ENCODE measurements at places on chromosomes 3 and 15.

GRCh38 chr3:39651993-39652739, 157.2 kb upstream of the MYRIP start:
- no peak for DNase-seq

DNA sequence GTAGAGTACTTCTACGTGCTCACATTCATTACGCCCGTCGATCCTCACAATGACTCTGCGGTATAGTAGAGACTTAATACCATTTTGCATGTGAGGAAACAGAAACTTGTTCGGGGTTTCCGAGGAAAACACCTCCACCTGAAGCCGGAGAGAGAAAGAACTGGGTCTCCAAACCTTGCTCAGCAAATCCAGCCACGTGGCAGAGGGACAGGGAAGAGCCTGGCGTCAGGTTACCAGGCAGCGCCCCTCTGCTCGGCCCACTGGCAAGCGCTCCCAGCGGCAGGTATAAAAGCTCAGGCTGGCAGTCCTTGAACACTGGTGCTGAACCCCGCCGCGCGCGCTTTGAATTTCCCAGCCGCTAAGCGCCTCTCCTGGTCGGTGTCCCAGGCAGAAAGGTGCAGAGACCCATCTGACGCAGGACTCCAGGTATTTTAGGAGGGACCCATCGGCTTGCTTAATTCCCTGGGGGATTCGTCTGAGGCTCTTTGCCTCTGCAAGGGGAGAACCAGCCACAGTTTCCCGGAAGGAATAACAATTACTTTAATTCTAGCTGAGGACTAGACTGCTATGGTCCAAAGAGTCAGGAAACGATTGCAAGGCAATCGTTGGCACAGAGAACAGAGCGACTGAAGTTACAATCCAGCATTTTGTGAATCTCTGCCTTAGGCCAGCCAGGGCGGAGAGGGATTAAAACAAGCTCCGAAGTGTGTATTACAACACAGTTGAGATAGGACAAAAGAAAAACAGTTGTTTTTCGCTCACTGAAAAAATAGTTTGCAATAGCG, at the start of gene C2CD4A:
C2CD4A (plus strand) TSS at position 315 of the 785 bp plus-strand sequence. CDS start 637 bp downstream, outside the sequence.
- no peak for DNase-seq

GRCh38 chr15:93366387-93367100, 277.5 kb upstream of the RGMA start:
- no peak for DNase-seq

DNA sequence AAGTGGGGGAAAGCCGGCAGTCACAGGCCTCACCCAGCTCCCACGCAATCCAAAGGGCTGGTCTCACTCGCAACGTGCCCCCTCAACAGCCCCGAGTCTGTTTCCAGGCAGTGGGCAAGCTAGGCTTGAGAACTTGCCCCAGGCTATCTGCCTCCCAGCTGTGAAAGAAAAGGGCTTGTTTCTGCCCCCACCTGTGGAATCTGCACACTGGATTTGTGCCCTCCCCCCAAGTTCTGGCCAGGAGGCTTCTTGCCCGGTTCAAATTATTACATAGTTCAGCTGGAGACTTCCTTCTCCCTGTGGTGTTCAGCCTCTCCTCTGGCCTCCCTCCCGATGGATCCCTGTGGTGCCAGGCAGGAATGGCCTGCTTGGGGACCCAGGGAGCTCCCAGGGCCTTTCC, 283.9 kb upstream of the LYSMD4 start:
- DNase-seq = no peak

DNA sequence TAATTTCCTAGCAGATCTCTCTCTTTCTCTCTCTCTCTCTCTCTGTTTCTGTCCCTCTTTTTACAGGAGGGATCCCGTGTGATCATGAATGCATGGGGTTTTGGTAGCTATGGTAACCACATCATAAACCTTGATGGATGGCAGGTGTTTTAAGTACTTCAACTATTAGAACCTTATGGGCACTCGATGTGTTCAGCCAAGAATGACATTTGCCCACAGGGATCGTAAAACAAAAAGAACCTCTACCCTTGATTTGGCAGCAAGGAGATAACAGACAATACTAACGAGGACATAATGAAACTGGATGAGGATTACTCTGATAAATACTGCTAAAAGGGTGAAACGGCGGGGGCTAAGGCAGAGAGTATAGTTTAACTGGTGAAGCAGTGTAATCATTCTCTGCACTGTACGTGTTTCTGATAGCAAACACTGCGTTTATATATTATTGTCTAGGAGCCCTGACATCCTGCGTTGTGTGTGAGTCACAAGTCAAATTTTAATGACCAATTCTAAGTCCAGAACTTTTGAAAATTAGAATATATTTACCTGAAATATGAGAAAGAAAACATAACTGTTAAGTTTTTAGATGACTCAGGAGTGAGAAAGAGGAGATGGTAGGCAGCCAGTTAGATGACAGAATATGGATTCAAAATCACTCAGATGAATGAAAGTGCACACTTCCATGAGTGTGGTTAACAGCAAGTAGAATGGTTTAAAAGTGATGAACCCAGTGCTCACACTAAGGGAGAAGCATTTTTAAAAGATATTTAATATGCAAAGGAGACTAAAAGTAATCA, 80.3 kb downstream of the OTOL1 start:
- no peak for DNase-seq

GRCh38 chr3:104831071-104831470, 535.6 kb upstream of the ALCAM start:
- no peak for DNase-seq

DNA sequence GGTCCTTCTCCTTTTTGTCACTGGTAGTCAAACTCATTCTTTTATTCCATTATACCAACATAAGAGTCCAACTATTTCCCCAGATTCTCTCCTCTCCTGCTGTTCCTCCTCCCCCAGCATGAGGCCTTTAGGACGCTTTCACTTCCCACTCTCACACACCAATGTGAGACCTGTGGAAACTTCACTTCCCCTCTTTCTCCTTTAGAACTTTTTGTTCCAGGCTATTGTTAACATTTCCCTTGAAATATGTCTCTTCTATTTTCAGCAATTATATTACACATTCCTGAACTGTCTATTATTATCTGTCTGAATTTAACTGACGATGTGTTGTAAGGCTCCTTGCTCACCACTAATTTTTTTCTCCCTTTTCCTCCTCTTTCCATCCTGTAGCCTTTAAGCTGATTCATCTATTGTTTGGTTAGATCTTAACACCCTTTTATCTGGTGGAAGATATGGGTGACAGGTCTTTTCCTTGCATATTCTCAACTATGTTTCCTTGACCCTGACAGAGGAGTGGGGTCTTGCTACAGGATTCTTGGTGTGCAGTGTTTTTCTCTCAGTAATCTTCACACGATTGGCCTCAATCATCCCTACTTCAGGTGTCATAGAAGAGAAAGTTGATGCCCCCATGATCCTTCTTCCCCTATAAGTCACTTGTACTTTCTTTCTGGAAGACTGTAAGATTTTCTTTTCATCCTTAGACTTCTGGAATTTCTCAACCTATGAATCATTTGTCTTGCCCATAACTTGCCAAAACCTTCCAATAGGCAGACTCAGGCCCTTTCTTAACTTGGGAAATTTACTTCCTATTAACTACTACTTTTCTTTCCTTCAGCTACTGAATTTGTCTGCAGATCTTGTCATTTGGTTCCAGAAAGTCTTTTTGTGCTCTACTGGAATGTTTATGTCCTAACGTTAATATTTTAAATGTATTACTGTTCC, 5.9 kb downstream of the CYP19A1 start:
- no peak for DNase-seq

- no peak for DNase-seq
Observed at GRCh38 chr15:89321521-89322410, 12.9 kb downstream of the POLG start.

DNA sequence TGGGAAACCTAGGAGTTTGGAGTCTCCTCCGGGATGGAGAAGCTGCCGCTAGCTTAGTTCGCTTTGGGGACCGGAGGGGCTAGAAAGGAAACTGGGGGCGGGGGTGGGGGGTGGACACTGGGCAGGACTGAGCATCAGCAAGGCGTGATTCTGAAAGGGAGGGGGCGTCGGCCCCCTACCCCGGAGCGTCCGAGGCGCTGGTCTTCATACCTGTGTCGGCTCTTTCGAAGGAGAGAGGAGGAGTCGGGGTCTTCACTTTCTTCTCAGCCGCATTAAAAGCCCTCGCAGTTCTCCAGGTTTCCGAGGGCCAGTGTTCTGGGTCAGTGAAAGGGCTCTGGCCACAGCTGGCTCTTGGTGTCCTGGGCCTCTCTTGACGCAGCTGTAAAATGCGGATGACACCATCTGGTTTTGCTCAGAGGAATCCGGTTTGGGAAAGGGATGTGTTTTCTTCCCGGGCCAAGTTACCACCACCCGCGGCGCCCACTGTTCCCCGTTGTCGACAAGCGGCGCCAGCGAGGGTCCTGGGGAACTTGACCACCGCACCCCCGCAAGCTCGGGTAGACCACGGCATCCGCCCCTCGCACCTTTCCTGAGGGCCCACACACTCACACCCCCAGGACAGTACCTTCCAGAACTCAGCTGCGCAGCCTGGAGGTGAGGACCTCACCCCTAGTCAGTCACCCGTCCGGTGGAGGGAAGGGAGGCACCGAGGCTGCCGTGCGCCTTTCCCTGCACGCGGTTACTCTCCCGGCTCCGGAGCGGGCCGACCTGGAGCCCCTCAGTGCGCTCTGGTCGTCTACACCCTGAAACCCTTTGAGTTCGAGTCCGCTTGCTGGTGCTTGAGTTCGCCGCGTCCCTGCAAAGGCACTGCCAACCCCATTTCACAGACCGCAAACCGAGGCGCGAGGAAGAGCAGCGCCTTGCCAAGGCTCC, 660 bp downstream of the CCK start:
- DNase-seq = no peak

DNA sequence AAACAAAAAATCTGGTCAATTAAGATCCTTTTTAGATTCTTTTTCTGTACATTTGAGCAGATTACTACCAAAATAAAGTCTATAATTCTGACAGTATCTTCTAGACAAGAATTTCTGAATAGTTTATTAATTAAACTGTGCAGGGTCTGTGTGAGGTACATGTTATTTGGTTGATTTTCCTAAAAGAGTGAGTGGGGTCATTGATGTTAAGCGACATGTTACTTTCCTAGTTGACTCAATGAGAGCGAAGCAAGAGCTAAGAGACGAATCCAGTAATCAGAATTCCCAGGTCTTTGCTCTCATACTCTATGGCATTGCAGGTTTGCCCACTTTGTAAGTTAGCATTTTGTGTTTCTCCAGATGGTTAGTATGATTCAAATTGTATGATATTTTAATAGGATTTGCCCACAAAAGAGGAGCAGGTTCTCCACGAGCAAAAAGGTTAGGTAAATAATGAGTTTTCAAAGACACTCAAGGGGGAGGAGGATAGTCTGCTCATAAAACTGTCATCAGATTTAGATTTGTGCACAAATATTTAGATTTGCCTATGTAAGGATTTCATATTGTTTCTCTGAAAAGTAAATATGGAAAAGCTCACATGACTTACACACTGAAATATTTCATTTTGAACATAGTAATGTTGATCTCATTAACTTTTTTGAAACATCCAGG, 217.2 kb upstream of the CGNL1 start:
- no peak for DNase-seq

DNA sequence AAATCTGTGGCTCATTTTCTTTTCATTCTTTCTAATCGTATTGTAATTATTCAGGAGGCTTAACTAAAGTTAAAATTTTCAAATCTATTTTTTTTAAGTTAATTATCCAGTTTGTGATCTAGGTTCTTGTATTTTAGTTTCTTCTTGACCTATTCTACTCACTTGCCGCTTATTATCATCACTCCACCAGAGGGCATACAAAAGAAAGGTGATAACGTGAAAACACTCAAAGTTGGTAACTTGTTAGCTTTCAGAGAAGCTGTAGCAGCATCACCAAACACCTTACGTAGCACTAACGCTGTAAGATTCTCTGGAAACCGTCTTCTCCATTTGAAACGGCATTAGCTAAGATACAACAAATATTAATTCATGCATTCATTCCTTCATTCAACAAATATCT, 4.8 kb downstream of the GNB4 start:
- DNase-seq = no peak

DNA sequence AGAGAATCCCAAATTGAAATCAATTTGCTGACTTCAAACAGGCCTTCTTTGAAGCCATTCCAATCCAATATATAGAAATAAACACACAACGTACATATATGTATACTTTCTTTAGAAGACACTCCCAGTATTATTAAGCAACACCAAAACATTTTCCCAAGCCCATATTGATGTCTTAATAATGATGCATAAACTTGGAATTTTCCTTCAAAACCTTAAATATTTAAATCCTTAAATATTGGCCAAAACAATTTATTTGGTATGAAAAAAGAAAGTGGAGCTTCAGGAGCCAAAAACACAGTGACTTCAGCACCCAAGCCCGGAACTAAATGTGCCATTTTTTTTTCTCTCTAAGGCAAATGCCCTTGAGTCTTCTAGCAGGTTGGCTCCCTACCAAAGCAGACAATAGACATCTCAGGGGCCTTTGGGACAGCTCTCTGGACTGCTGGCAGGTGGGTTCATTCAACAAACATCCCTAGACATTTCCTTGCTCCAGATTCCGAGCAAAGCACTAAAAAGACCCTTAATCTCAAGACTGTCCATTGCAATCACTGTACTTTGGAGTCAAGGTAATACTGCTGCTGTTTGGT, 384.7 kb downstream of the NTRK3 start:
- DNase-seq = no peak

GRCh38 chr15:82699726-82700125, 9.9 kb downstream of the AP3B2 start:
- DNase-seq = no peak

DNA sequence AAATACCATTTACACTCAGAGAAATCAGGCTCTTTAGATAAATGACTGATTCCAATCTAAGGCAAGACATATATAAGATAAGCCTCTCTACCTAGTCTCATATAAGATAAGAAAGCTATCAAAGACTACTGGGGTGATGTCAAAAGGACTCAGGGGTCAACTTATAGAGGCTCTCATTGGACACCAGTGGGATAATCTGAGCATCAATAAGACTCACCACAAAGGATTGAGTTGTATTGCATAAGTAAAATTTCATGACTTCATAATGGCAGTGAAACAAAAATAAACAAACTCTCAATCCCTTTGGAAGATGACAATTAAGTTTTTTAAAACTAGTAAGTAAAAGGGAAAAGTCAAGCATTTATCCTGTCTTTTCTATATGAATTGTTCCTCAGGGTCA, 317.8 kb downstream of the SHQ1 start:
- no peak for DNase-seq

- no peak for DNase-seq
Observed at GRCh38 chr3:155682426-155683343, 62.2 kb downstream of the PLCH1 start.

DNA sequence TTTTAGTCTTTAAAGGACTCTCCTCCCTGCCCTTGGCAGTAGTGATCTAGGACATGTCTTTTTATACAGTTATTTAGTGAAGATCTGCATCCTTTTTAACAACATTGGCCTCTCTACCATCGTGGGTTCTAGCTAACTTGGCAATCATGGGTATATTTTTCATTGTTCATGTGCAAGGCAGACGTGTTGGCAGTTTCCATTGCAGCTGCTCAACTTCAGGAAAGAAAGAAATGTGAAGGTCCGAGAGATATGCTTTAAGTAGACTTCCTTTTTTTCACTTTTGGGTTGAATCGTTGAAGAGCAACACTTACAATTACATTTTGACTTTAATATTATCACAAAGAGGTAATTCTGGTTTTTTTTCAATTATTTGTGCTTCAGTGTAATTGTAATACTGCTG, 172.6 kb downstream of the SATB1 start:
- DNase-seq = no peak

Measured in hypothalamus (tissue), 51 donors.